Activated gamma-delta T cell treated with Interleukin-2 at 50 U/mL for 16 hours (primary cell): ENCODE measurements at places on chromosomes 1 and 21.

GRCh38 chr1:236287757-236288619 is 6.2 kb upstream of the ERO1B start:
- no peak for DNase-seq

DNA sequence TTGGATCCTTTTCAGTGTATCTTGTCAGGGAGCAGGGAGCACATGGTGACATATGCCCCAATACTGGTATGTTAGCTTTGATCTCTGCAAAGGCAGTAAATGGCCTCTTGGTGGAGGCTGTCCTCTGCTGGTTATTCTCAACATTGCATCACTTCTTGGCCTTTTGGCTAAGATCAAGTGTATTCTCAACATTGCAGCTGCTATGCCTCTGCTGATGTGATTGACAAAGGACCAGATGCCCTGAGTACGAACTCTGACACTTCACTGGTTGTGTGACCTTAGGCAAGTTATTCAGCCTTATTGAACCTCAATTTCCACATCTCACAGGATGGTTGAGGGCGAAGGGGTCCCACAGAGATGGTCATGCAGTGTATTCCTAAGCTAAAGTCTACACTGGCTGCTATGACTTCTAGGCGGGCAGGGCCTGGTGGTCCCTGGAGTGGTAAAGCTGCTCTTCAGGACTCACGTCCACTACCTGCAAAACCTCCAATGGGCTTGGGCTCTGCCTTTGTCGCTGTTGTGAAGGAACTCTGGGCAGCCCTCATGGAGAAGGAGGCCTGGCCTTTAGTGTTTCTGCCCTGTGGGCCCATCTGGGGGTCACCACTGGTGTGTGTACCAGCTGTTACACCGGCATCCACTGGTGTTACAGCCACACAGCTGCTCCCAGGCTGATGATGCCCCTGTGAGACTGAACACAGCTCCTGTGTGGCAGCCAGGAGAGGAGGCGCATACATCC is 64.8 kb downstream of the DNTTIP2 start:
- peak; percentile 32 for DNase-seq

- DNase-seq = no peak
Measured at GRCh38 chr21:42939582-42940413, 14.4 kb upstream of the ERVH48-1 start.

DNA sequence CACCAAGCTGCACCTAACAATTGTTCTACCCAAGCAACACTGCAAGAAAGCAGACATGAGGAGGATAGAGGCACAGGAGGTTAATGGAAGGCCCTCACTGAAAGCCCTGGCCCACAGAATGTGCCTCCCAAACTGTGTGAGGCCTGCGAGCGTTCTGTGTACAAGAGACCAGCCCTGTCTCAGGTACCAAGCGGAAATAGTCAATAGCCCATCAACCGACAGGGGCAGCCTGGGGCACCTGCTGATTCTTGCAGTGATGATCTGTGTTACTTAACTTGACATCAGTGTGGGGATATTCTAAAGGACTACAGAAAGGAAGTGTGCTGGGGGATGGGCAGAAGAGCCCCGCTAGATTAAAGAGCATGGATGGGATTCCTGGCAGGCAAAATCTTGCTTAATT is 392.4 kb downstream of the KCNH1 start:
- no peak for DNase-seq

DNA sequence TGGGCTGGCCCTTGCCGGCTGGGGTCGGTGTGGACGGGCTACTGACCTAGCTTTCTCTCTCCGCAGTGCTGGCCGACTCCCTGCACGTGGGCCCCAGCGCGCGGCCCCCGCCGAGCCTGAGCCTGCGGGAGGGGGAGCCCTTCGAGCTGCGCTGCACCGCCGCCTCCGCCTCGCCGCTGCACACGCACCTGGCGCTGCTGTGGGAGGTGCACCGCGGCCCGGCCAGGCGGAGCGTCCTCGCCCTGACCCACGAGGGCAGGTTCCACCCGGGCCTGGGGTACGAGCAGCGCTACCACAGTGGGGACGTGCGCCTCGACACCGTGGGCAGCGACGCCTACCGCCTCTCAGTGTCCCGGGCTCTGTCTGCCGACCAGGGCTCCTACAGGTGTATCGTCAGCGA is 34.9 kb downstream of the PTGFRN start:
- no peak for DNase-seq

DNA sequence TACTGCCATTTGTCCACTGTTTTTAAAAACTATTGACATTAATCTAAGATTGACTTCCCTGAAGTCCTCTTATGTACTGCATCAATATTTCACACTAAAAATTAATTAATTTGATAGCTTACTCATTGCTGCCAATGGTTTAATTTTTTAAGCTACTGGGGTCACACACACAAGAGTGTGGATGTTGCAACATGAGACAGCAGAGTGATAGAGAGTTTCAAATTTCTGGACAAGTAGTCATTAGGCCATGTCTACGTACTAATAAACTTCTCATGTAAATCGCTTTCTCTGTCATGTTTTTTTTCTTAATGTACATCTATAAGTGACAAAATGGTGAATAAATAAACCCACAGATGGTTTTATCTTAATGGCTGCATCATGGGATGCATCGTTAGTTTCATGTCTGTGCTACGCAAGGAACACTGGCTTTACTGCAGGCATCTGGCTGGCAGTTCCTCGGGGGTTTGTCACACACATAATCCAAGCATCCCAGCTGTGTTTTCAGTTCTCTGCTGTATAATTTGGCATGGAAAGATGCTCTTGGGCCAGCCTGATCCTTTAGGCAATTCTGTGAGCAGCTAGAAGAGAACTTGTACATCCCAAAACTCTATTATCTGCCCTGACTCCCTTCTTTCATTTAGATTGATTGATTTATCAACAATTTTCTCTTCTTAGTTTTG is 16.4 kb upstream of the CHODL start:
- DNase-seq = no peak

- no peak for DNase-seq
Measured at GRCh38 chr1:111559736-111560279, 56.4 kb upstream of the ADORA3 start.

- peak; percentile 37 for DNase-seq
Measured at GRCh38 chr1:230277201-230278025, 148.7 kb downstream of the PGBD5 start.

DNA sequence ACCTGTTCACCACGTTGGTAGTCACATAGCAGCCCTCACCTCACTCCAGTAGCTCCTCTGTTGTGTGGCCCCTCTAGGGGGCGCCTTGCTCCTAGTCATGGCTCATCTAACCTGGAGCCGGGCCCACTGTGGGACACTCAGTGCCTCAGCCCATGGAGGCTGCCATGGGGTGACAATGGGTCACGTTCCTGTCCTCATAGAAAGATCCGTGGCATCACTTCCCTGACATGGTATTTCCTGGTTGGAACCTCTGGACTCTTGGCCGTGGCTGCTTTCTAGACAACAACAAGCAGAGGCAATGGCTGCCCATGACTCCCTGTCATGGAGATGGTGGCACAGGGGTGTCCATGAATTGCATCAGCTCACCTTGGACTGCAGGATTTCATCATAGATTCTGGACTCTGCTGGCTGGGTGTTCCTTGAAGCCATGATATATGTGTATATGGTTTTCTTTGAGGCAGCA is 27.5 kb upstream of the SLAMF6 start:
- DNase-seq = peak; percentile 58

- DNase-seq = no peak
Measured at GRCh38 chr1:156510709-156511108, 10.1 kb upstream of the MEF2D start.

DNA sequence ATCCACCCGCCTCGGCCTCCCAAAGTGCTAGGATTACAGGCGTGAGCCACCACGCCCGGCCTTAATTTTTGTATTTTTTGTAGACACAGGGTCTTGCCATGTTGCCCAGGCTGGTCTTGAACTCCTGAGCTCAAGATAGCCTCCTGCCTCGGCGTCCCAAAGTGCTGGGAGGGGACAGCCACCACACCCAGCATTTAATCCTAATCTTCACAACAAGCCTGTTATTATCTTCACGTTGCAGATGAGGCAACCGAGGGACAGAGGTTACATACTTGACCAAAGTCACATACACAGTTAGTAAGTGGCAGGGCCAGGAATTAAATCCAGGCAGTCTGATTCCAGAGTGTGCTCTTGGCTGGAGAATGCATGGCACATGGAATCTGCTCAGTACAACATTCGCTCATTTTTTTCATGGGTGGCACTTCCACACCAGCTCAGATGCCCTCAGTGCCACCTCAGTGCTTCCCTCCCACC is 4.8 kb upstream of the GPR37L1 start:
- DNase-seq = no peak

DNA sequence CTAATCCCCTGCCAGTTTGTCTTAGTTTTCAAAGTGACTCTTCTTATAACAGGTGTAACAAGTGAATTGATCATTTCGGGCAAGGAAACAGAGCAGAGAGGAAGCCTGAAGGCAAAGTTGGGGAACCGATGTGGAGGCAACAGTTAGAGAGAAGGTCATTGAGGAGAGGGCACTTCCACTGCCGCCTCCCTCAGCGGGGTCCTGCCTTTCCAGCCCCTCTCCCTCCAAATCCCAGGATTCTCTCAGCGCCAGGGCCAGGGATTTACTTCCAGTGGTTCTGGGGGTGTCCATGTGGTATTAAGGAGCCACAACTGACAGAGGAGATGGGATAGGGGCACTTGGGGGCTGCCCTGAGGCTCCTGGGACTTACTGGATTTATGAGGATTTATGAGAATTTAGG is 39.7 kb upstream of the PDE9A start:
- DNase-seq = no peak

DNA sequence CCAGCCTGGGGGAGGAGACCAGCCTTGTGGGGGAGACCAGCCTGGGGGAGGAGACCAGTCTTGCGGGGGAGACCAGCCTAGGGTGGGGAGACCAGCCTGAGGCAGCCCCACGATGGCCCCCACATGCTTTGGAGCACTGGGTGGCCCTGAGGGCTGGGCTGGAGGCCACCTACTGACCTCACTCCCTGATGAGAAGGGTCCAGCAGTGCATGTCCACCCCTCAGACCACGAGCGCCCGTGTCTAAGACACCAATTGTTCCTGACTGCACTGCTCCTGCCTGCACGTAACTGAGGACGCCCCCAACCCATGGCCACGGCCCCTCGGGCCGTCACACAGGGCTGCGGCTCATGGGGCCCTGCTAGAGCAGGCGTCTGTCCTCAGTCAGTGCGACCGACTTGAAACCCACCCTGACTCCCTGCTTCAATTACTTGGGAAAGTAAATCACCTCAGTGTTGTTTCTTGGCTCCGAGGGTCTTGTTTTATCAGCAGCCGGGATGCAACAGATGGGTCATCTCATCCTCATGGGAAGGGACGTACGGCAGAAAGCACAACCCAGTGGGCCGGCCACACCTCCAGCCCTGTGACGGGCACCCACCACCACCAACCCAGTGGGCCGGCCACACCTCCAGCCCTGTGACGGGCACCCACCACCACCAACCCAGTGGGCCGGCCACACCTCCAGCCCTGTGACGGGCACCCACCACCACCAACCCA is at the start of gene SPATC1L:
SPATC1L (minus strand) TSS at position 550 of the 715 bp plus-strand sequence. CDS start 1,643 bp downstream, outside the sequence.
- DNase-seq = peak; percentile 28

DNA sequence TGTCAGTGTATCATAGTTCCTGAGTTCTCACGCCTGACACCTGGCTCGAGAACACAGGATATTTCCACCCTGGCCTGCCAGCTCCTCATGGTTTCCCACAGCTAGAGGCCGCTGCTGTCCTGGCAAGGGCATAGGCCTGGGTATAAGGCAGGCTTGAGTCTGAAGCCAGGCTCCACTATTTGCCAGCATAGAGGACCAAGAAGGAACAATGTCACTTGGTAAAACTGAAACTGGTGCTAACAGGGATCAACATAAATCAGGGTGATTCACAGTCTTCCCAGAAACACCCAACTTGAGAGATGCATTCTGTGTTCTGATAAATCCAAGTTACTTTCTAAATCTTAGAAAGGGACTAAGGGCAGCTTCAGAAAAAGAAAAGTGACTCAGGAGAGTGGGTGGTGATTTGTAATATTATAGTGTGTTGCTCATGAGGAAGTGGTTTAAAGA is 6.9 kb upstream of the S100A2 start:
- peak; percentile 40 for DNase-seq

DNA sequence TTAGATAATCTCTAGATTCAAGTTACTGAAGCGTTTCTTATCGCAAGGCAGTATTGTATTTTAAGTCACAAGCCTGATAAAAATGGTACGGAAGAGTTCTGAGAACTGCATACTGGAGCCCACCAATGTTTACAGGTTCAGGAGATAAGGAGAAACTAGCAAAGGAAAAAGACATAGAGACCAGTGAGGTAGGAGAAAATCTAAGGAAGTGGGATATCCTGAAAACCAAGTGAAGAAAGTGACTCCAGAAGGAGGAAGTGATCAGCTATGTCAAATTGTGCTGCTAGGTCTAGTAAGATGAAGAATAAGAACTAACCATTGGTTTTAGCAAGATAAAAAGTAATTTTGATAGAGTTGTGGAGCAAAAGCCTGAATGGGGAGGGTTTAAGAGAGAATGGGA is 31.0 kb upstream of the ACADM start:
- no peak for DNase-seq

DNA sequence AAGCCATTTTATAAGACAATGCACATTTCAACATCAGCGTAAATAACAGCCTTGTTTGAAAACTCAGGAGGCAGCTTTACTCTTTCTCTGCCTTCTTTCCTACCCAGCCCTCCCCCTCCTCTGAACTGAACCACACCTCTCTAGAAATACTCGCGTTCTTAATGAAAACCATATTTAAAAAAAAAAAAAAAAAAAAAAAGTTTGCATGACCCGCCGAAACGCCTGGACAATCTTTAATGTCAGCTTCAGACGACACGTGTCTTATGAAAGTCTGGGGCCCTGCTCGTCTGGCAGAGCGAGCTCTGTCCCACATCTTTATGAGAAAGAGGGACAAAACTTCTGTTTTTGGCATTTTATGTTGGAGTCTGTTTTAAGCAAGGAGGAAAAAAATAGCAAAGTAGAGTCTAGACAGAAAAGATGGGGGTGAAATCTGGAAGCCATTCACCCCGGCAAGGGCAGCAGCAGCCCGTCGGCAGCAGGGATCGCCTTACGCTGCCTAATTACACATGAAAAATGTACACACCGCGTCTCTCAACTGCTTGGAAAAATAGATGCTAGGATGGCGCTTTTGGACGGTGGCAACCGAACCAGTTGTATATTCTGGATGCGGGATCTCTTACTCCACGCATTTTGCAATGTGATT is 130.4 kb upstream of the ETS2 start:
- DNase-seq = no peak

DNA sequence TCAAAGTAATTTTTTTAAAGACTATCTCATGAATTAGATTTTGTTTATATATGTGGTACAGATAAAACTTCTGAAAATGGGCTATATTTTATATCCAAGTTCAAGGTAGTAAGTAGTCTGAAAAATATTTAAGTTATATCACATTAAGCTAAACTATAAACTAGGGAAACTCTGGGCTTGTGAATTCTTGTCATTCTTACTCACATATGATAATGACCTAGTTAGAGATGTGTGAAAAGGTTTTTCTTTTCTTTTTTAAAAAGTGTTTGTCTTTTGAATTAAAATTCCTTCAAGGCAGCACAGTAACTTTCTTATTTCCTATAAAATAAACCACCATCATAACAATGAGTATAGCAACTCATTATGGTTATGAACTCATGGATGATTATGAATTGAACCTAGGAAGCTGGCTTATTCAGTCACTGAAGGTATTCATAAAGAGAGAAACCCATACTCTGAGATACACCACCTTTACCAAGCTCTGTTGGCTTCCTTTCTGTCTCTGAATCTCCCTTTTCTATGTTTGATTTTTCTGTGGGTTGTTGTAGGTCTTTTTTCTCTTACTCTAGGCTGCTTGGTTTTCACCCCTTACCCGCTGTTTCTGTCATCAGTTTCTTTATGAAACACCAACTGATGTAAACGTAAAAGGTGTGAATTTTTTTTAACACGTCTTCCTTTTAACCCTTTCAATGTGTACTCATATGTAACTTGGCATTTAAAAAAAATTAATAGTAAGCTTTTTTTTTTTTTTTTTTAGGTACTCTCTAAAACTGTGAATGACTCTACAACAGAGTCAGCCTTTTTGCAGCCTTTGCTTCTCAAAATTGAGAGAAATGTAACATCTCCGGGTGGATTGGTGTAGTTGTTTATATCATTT is 25.2 kb downstream of the IL12RB2 start:
- DNase-seq = no peak
